Midbrain (tissue), 1 donor: ENCODE measurements at places on chromosomes 7 and 10.

DNA sequence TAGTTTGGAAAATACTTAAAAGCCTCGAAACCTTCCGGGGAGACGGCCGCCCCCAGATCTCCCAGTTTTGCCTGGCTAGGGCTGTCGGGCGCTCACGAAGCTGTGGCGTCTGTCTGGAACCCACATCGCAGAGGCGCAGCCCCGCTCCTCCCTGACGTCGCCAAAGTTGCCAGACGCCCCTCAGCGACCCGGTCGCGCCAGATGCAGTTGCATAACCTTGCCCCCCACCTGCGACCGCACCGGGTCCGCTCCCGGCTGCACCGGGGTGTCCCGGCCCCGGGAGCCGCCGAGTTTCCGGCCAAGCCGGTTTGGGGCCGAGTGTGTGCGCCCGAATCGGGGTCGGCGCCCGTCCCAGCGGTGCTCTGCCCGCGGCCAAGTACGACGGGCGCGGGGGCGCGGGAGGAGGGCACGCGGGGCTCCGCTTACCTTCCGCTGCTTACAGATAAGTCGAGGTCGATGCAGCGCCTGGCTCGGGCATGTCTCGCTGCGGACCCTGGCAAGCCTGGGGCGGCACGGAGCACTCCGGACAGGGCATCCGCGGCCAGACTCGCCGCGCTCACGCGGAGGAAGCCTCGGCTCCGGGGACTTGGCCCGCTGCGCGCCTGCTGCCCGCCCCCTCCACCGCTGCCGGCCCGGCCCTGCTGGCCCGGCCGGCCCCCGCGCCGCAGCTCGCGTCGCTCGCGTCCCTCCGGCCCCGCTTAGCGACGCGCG, 665 bp downstream of the INSYN2A start:
- DNase-seq: no peak

DNA sequence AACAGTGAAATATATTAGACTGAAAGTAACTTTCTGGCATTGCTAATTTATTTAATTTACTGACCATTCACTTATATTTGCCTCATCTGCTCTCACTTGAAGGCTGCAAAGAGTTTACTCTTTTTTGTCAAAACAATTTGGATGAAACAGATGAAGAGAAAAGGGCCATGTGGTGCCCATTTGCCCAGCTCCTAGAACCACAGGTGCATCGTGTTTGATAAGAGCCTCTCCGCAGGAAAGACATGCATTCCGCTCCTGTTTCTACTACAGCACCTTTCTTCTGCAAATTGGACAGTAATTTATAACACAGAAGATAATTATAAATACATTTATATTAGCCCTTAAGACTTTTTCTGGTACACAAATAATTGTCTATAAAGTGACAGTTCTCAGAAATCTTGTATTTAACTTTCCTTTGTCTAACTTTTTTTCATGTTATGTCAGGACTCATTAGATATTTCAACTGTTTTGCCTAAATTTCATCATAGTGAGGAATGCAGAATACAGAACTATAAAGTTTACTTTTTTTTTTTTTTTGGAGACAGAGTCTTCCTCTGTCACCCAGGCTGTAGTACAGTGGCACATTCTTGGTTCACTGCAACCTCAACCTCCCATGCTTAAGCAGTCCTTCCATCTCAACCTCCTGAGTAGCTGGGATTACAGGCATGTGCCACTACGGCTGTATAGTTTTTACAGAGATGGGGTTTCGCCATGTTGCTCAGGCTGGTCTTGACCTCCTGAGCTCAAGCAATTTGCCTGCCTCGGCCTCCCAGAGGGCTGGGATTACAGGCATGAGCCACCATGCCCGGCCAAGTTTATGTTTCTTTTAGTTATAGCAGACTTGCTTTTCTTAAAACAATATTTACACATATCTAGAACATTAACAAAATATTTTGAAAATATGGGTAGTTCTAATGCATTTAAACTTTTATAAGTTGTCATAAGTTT, 869 bp downstream of the LAMB4 start:
- DNase-seq: no peak

GRCh38 chr10:103382769-103383168, 13.5 kb downstream of the ATP5MK start:
- no peak for DNase-seq

DNA sequence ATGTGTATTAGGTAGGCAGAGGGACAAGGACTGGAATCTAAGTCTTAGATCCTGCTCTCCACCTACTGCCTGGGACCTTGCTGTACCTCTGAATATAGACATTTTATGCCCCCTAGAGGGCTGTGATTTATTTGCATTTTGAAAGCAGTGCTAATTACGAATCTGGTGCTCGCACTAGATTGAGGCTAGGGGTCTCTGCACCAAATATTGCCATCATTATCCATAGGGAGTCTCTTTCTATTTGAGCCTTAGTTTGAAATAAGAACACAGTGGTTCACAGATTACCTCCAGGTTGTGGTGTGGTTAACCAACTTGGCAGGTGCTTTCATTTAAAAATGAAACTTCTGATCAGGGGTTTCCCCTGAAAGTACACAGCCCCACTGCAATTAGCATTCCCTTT, 41.8 kb downstream of the CNNM1 start:
- peak; percentile 5 for DNase-seq

DNA sequence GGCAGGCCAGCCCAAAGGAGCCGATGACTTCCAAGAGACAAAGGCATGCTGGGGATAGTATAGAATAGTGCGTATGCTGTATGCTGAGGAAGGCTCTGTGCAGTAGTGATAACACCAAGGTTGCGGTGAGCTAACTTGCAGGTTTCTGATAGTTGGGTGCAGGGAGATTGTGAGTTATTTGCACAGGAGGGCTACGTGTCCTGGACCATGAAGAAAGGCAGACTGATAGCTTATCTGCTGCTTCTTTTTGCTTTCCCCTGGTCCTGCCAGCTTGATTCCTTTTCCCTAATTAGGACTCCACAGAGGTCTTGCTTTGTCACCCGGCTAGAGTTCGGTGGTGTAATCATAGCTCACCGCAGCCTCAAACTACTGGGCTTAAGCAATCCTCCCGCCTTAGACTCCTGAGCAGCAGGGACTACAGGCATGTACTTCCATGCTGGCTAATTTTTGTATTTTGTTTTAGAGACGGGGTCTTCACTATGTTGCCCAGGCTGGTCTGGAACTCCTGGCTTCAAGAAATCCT, 43.9 kb upstream of the ARHGAP12 start:
- no peak for DNase-seq
